ENCODE measurements at places on chromosomes 3 and 15. TPM values are rescaled to one million over a fixed set of nuclear protein-coding genes. Genes with fewer than 3 reads are reported as not detected.

The VWA5B2 gene
- total RNA-seq = not detected

The TM4SF1 gene
- total RNA-seq = 35.5 TPM

GRCh38 chr15:91921188-91921842 lies 67.8 kb downstream of the SLCO3A1 start:
- DNase-seq = no peak

- no peak for DNase-seq
Measured at GRCh38 chr15:57591822-57592367, at the start of gene MYZAP. Gene MYZAP (plus strand): TSS chr15:57591904. CDS start chr15:57592035, 131 bp downstream.

The PPARG gene
- 9.5 TPM for total RNA-seq

DNA sequence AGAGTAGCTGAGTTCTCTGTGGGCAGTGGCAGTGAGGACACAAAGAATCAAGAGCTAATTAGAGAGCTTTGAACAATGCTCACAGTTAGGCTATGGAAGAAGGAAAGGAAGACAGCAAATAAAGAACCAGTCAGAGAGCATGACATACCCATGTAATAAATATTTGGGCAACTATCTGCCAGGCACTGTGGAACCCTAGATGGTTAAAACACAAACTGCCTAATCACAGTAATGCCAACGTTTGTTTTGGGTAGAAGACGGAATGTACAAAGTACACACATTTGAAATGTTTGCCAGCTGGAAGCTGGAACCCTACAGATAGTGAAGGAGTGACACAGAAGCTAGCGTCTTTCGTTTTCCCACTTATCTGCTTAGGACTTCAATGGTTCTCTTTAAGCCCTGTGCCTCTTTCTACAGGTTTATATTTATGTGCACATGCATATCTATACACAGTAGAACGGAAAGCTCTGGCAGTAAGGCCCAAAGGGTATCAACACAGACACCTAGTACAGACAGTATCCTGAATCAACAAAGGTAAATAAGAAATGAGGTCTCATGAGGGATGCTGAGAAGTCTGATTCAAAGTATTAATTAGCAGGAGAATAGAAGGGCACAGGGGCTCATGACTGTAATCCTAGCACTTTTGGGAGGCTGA lies 44.6 kb downstream of the ANKRD28 start:
- no peak for DNase-seq

The MKRN3 gene
- total RNA-seq = not detected

DNA sequence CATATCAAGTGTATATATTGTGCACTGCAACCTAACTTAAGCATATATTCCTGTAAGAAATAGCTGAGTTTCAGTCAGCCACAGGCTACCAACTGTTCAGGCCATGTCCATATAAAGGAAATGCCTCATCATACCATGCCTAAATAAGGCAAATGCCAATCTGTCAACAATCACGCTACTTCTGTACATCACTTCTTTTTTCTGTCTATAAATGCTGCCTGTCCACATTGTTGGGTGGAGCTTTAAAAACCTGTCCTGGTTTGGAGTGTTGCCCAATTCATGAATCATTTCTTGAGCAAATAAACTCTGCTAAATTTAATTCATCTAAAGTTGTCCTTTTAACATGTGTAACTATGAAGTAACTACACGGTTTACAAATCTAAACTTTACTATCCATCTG lies 1091.9 kb downstream of the NSUN3 start:
- DNase-seq = no peak

DNA sequence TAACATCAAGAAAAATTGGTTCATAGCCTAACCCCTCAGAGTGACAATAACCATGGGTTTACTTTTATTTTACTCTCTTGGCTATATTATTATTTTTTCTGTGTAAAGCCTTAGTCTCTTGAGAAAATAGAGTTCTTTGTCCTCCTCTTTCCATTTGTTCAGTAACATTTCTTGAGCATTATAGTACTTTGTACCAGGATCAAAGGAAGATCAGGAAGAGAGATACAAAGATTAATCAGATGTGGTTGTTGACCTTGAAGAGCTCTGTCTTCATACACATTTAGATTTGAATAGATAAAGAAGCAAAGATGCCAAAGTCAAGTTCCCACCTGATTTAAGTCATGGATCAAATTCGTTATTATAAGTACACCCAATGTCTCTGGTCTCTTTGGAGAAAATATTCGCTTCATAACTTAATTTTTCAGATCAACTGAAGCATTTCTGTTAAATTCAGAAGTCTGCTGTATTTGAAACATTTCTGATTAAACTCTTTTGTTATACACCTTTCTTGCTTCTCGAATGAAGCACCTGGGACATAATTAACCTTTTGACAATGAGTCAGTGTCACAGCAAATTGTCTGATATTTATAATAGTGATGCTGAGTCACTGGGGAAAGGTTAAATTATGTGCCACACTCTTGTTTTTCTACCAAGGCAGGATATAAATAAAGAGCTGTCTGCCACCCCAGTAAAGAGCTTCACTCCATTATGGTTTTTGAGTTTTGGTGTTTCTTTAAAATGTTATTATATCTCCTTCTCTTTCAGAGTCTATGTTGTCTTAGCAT lies 100.2 kb downstream of the GHSR start:
- no peak for DNase-seq

The FEZF2 gene
- total RNA-seq = not detected

GRCh38 chr3:100197876-100198275 lies 62.9 kb upstream of the TBC1D23 start:
- DNase-seq = no peak

DNA sequence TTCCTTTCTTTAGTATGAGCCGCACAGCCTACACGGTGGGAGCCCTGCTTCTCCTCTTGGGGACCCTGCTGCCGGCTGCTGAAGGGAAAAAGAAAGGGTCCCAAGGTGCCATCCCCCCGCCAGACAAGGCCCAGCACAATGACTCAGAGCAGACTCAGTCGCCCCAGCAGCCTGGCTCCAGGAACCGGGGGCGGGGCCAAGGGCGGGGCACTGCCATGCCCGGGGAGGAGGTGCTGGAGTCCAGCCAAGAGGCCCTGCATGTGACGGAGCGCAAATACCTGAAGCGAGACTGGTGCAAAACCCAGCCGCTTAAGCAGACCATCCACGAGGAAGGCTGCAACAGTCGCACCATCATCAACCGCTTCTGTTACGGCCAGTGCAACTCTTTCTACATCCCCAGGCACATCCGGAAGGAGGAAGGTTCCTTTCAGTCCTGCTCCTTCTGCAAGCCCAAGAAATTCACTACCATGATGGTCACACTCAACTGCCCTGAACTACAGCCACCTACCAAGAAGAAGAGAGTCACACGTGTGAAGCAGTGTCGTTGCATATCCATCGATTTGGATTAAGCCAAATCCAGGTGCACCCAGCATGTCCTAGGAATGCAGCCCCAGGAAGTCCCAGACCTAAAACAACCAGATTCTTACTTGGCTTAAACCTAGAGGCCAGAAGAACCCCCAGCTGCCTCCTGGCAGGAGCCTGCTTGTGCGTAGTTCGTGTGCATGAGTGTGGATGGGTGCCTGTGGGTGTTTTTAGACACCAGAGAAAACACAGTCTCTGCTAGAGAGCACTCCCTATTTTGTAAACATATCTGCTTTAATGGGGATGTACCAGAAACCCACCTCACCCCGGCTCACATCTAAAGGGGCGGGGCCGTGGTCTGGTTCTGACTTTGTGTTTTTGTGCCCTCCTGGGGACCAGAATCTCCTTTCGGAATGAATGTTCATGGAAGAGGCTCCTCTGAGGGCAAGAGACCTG lies 13.2 kb downstream of the GREM1 start:
- DNase-seq = no peak

DNA sequence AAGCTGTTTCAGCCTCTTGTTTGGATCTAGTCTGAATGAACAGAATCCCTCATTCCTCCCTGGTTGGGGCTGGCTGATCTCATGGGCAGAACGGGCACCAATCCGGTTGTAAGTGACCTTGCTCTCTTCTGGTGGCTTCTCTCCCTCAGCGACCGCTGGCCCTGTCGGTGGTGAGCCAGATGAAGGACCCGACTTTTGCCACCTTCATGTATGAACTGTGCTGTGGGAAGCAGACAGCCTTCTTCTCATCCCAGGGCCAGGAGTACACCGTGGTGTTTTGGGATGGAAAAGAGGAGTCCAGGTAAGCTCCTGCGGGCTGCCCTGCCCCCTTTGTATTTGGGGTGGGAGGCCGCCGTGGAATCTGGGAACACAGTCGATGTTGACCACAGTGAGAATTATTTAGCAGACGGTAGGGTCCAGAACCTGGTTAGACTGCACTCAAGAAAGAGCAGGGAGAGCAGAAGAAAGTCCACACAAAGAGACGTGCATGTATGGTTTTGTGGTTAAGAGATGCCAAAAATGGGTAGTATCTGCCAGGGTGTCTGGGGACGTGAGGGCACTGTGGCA lies 138.8 kb downstream of the LRRK1 start:
- peak; percentile 7 for DNase-seq

The CADM2 gene
- 0.32 TPM for total RNA-seq

DNA sequence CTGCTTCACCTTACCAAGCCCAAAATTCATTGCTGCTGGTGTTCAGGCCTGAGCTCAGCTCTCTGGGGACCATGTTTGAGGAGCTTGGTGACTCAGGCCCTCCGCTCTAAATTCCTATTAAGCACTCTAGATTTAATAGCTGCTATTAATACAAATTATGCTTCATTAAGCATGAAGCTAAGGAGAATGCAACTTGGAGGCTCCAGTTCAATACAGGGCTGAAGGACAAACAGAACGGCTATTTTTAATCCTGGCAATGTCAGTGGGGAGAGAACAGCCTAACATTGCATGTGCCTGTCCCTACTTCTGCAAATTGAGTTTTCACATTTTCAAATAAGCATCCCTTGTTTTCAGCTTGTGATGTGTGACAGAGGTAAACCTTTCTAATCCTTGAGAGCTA lies 80.1 kb upstream of the TRIM42 start:
- no peak for DNase-seq
